Activated naive CD8-positive, alpha-beta T cell treated with anti-CD3 and anti-CD28 coated beads, Interleukin-2, amount 10 ng/mL, durations not matched to agents 7 days and 5 days (primary cell): ENCODE measurements at places on chromosomes 3 and 15.

- peaks cover 9% of the 10 kb centered on the region for H3K4me1 ChIP-seq
- H3K27me3 ChIP-seq = no peaks in the 10 kb centered on the region
- peaks cover 21% of the 10 kb centered on the region for H3K36me3 ChIP-seq
- no peak overlapping the region for H3K27ac ChIP-seq
- no peak for DNase-seq
- H3K4me3 ChIP-seq = no peak overlapping the region
Measured at GRCh38 chr3:71573181-71573580, 10.3 kb downstream of the FOXP1 start.

- H3K27me3 ChIP-seq = peaks cover 14% of the 10 kb centered on the region
- H3K4me3 ChIP-seq = no peak overlapping the region
- no peaks in the 10 kb centered on the region for H3K36me3 ChIP-seq
- DNase-seq = no peak
- H3K4me1 ChIP-seq = peaks cover 12% of the 10 kb centered on the region
Measured at GRCh38 chr3:126706631-126707030, 2.6 kb downstream of the CHCHD6 start.

DNA sequence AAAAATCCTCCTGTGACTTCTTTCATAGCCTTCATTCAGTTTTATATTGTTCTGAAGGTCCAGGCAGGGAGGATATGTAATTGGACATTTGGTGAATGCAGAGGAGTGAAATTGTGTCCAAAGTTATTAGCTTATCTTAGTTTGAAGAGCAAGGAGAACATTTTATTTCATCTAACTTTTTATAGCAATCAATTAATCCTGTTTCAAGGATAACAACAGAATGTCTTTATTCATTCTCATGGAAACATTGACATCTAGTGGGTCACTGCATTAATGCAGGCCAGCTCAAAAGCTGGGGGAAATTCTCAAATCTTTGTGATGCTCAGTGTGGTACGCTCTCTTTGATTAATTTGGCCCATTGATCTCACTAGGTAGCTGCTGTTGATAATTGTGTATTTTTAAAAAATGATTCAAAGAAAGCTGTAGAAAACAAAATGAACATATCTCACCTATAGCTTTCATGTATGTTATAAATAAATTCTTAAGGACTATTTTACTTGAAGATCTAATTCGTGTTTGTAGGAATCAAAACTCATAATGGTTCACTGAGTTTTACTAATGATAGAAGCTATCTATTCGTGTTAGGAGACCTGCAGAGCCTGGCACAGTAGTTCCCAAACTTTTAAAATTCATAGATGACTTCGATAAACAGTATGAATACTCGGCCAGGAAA lies 150.8 kb upstream of the KCNMB2 start:
- peaks cover 5% of the 10 kb centered on the region for H3K27me3 ChIP-seq
- DNase-seq = no peak
- no peaks in the 10 kb centered on the region for H3K36me3 ChIP-seq
- no peak overlapping the region for H3K27ac ChIP-seq

DNA sequence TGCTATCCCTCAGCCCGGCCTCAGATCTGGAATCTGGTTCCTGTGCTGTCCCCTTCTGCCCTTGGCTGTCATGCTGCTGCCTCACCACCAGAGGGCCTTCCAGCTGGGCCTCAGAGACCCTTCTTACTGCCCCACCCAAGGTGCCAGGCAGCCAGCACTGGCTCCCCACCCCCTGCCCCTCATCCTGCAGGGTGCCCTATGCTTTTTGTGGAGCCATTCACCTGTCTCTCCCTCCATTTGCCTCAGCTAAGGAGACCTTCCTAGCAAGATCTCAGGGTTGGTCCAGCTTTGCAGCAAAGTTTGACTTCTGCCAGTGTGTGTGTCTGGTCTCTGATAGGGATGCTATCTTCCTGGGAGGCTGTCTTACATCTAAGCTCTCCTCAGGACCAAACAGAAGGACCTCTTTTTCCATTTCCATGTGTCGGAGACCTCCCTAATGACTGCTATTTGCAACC lies 1.9 kb upstream of the VWA5B2 start:
- peaks cover 2% of the 10 kb centered on the region for H3K4me1 ChIP-seq
- H3K36me3 ChIP-seq = no peaks in the 10 kb centered on the region
- H3K4me3 ChIP-seq = no peak overlapping the region
- peaks cover 53% of the 10 kb centered on the region for H3K27me3 ChIP-seq
- peak; percentile 62 for DNase-seq
- no peak overlapping the region for H3K27ac ChIP-seq

- peak overlapping the region; percentile 81 for H3K4me3 ChIP-seq
- peaks cover 54% of the 10 kb centered on the region for H3K4me1 ChIP-seq
- DNase-seq = no peak
- peaks cover 46% of the 10 kb centered on the region for H3K36me3 ChIP-seq
- no peaks in the 10 kb centered on the region for H3K27me3 ChIP-seq
- peak overlapping the region; percentile 95 for H3K27ac ChIP-seq
Measured at GRCh38 chr3:71011565-71012287, 571.8 kb downstream of the FOXP1 start.

- peak; percentile 53 for DNase-seq
- H3K27me3 ChIP-seq = peaks cover 68% of the 10 kb centered on the region
- peak within 1 kb of the TSS; percentile 75 for H3K27ac ChIP-seq
Measured at GRCh38 chr3:45145681-45146614, at the start of gene CDCP1. CDCP1 (minus strand) TSS chr3:45146378; CDS start chr3:45146287, 91 bp downstream.

DNA sequence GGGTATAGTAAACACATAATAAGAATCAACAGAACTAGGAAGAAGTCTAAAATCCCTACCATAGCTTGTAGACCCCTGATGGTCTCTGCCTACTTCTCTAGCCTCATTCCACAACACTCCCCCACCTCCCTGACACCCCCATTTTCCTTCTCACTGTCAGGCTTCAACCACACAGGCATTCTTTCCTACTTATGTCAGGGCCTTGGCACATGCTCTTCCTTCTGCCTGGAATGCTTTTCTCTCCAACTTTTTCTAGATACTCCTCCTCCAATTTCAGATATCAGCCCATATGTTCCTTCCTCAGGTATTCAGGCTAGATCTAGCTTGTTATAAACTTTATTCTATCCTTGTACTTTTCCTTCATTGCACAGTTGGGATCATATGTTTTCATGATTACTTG lies 106.0 kb upstream of the MRPL3 start:
- H3K36me3 ChIP-seq = no peaks in the 10 kb centered on the region
- H3K27me3 ChIP-seq = peaks cover 25% of the 10 kb centered on the region
- H3K4me1 ChIP-seq = peaks cover 3% of the 10 kb centered on the region

GRCh38 chr15:68581725-68582124 lies 2.9 kb downstream of the CORO2B start:
- H3K36me3 ChIP-seq = no peaks in the 10 kb centered on the region
- H3K27me3 ChIP-seq = peaks cover 40% of the 10 kb centered on the region

DNA sequence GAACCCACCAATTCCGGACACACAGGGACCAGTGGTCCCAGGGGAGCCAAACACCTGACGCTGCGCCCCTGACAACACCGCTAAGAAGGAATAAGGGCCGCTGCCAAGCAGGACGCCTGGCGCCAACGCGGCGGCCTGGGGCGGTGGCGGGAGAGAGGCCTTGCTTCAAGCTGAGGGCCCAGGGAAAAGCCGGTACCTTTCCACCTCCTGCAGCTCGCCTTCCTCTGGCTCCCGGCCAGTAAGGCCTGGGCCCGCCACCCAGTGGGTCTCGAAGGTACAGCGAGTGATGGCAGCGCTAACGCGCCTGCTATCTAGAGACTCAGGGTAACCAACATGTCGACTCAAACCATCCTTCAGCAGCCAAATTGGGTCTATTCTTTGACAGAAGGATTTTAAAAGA lies 1074.1 kb downstream of the SI start:
- H3K27ac ChIP-seq = no peak overlapping the region
- H3K4me3 ChIP-seq = no peak overlapping the region
- no peak for DNase-seq

GRCh38 chr3:141065841-141066805 lies 15.0 kb downstream of the SPSB4 start:
- no peak for DNase-seq
- H3K27me3 ChIP-seq = peaks cover 15% of the 10 kb centered on the region
- H3K27ac ChIP-seq = no peak overlapping the region
- H3K4me1 ChIP-seq = peaks cover 9% of the 10 kb centered on the region
- no peak overlapping the region for H3K4me3 ChIP-seq
- no peaks in the 10 kb centered on the region for H3K36me3 ChIP-seq

DNA sequence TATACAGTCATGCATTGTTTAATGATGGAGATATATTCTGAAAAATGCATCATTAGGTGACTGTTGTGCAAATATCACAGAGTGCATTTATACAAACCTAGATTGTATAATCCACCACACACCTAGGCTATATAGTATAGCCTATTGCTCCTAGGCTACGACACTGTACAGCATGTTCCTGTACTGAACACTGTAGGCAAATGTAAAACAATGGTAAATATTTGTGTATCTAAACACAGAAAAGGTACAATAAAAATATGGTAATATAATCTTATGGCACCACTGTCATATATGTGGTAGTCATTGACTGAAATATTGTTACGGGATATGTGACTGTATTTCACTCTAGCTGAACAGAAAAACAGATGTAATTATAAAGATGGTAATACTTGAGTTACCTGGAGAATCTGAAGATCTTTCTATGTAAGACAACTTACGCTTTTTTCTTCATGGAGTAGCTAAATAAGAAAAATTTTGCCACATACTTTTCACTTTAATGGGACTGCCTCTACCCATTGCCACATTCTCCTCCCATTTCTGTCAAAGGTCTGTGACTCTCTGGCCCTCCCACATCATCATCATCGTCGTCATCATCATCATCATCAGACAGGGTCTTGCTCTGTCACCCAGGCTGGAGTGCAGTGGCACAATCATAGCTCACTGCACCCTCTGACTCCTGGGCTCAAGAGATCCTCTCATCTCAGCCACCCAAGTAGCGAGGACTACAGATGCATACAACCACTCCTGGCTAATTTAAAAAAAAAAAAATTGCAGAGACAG lies 7.2 kb downstream of the PCOLCE2 start:
- H3K27me3 ChIP-seq = peaks cover 41% of the 10 kb centered on the region
- no peaks in the 10 kb centered on the region for H3K36me3 ChIP-seq
- no peak overlapping the region for H3K4me3 ChIP-seq
- no peak overlapping the region for H3K27ac ChIP-seq
- DNase-seq = no peak

- peaks cover 11% of the 10 kb centered on the region for H3K27me3 ChIP-seq
- no peak overlapping the region for H3K27ac ChIP-seq
- H3K36me3 ChIP-seq = no peaks in the 10 kb centered on the region
- DNase-seq = no peak
Measured at GRCh38 chr3:47794544-47794943, 8.4 kb upstream of the DHX30 start.

DNA sequence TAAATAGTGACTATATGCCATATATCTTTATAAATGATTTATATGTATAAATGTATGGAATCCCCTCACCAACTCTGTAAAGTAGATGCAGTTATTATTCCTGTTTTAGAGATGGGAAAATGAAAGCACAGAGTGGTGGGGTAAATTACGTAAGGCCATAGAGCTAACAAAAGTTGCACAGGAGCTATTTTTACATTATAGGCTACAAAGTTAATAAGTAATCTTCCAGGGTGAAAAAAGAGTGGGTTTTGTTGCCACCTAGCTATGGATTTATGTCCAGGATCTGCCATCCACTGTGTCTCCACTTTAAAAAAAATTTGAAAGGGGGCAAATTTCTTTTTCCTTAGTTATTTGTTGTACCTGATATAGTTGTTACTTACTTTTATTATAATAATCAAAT lies 235.7 kb downstream of the MCTP2 start:
- H3K4me3 ChIP-seq = no peak overlapping the region
- DNase-seq = no peak
- H3K36me3 ChIP-seq = peaks cover 5% of the 10 kb centered on the region
- H3K27me3 ChIP-seq = no peaks in the 10 kb centered on the region

- H3K4me1 ChIP-seq = peaks cover 23% of the 10 kb centered on the region
- peak overlapping the region; percentile 79 for H3K27ac ChIP-seq
- DNase-seq = peak; percentile 39
- H3K4me3 ChIP-seq = peak overlapping the region; percentile 83
Measured at GRCh38 chr3:15206662-15207576, 873 bp downstream of the CAPN7 start.

DNA sequence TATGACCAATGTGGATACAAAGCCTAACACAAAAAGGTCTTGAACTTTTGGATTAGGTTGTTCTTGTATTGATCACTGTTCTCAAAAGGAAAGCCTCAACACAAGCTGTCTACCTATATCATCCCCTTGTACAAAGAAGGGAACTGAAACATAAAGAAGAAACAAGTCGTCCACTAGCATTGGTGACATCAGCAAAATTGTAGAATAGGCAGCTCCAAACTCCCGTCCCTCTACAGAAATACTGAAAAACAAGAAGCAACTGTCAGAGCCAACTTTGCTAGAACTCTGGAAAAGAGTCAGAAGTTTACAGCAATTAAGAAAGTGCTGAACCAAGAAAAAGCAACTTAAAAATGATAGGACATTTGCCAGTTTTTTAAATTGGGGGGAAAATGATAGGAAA lies 7.5 kb upstream of the NR1I2 start:
- H3K27ac ChIP-seq = no peak overlapping the region
- no peak for DNase-seq
- H3K36me3 ChIP-seq = peaks cover 6% of the 10 kb centered on the region
- H3K4me3 ChIP-seq = no peak overlapping the region

GRCh38 chr3:184361932-184362667 lies 590 bp downstream of the POLR2H start:
- DNase-seq = peak; percentile 70
- peak overlapping the region; percentile 98 for H3K4me3 ChIP-seq
- H3K27me3 ChIP-seq = peaks cover 2% of the 10 kb centered on the region
- peaks cover 18% of the 10 kb centered on the region for H3K36me3 ChIP-seq
- peaks cover 27% of the 10 kb centered on the region for H3K4me1 ChIP-seq

GRCh38 chr3:135869439-135870105 lies 96.0 kb upstream of the PPP2R3A start:
- no peak for DNase-seq
- no peaks in the 10 kb centered on the region for H3K4me1 ChIP-seq
- H3K27ac ChIP-seq = no peak overlapping the region

GRCh38 chr3:186217820-186218164 lies 108.9 kb upstream of the ETV5 start:
- peaks cover 10% of the 10 kb centered on the region for H3K27me3 ChIP-seq
- peak overlapping the region; percentile 22 for H3K27ac ChIP-seq
- H3K36me3 ChIP-seq = no peaks in the 10 kb centered on the region
- peak overlapping the region; percentile 14 for H3K4me3 ChIP-seq
- no peak for DNase-seq
